GM04503 (cell line): ENCODE measurements at places on chromosomes 6 and 20.

DNA sequence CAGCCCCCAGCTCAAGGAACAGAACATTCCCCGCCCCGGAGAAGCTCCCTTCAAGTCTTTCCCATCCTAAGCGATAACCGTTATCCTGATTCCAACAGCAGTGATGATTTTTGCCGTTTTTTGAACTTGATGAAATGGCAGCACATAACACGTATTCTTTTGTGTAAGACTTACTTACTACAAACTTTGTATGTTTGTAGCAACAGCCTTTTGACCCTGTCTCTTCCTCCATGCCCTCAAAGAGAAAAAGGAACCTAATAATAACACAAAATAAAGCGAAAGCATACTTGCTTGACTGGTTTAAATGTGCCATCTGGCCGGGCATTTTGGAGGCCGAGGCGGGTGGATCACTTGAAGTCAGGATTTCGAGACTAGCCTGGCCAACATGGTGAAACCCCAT is 26.4 kb upstream of the SLC9A8 start:
- no peak for DNase-seq

- no peak for DNase-seq
Observed at GRCh38 chr20:38067717-38068365, 34.3 kb downstream of the RPRD1B start.

DNA sequence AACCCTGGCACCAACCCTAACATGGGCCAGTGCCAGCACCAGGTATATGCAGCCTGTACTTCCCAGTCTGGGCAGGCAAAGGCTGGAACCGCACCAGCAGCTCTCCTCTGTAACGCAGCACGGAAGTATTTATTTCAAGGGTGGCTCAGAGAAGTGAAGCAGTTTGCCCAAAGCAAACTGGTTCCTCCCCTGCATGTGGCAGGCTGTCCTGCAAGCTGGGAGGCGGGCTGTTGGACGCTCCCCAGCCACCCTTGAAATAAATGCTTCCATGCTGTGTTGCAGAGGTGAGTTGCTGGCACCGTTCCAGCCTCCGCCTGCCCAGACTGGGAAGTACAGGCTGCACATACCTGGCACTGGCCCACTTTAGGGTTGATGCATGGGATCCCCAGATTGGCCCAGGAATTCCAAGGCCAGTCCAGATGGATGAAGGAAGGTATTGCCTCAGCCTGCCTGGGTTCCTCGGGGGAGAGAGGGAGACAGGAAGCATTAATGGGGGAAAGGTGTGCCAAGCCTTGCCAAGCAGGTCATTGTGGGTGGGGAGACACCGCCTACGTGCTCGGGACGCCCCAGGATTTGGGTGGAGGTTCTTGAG is 49.8 kb downstream of the PPARD start:
- no peak for DNase-seq

- DNase-seq, result no peak
Observed at GRCh38 chr6:158255275-158255988, 56.8 kb upstream of the TULP4 start.

- no peak for DNase-seq
Observed at GRCh38 chr20:48790473-48791003, 37.3 kb downstream of the PREX1 start.

DNA sequence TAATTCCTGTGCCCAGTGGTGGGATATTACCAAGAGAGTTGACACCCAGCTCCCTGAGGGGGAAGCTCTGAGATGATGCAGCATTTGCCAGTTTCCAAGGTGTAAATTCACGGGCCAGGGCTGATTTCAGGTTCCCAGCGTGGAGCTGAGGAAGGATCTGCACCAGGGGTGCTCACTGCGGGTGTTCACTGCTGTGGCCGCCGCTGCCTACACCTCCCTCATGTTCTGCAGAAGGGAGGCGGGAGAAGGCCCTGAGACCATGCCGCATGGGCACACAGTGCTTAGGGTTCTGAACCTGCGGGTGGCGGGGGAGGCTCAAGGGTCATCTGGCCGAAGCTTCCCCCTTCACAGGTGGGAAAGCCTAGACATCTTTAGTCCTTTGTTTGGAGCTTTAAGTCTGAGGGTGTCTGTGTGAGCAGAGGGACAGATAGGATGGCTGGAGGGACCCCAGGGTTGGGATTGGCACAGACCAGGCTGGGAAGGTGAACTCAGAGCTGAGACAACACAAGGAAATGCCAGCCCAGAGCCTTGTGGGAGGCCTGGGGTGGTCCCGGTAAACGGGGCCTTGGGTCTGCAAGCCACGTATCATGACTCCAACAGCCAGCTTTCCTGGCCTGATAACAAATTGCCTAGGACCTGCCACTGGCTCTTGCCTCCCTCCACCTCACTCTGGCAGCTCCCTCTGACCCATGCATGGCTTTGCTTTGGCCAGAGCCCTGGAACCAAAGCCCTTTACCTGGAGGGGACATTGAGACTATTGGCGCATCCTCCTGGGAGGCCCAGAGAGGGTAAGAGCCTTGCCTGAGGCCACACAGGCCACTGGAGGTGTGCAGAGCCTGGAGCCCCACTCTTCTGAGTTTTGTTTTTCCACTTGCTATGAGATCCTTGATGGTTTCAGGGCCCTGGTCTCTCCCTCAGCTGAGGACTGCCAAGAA is 40.4 kb downstream of the SYNJ2 start:
- DNase-seq, result no peak

DNA sequence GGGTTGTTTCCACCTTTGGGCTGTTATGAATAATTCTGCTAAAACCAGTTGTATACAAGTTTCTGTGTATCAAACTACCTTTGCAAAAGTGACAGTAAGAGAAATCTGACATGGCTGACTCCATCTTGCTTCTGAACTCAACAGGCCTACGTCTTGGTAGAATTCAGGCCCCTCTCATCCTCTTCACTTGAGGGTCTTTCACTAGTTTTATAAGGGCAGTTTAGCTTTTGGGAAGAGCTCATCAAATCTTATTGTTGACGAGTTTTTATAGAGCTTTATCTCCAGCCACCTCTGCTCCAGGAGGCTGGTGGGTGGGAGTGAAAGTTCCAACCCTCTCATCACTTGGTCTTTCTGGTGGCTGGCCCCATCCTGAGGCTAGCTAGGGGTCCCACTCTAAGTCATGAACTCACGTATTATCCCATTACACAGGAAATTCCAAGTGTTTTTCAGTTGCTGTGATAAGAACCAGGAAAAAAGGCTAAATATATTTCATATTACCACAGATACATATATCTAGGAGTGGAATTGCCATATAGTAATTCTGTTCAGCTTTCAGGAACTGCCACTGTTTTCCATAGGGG is 11.6 kb downstream of the SNRPB start:
- DNase-seq, result no peak
